ENCODE measurements at places on chromosomes 5 and 9.

- no peak for DNase-seq
Observed at GRCh38 chr9:38036359-38037084, 32.5 kb downstream of the SHB start.

GRCh38 chr9:91681461-91682305, 258.1 kb upstream of the NFIL3 start:
- peak; percentile 71 for DNase-seq

DNA sequence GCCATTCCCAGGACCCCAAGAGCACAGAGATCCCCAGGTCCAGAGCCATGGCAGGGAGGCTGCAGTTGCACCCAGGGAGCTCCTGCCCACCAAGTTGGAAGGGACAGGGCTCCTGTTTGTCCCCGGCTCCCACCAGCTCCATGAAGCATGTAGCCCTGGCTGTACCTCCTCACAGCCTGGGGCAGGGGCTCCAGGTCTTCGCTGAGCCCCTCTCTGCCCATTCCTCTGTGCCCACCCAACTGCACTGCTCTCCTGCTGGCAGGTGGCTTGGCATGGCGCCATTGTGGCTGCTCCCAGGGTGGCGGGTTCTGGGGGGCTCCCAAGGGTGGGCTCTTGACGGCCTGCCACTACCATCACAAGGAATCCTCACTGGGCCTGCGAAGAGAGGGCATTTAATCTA, 197.5 kb upstream of the DAB2 start:
- DNase-seq, result no peak

GRCh38 chr5:57338068-57338867, 144.3 kb downstream of the ACTBL2 start:
- peak; percentile 39 for DNase-seq

DNA sequence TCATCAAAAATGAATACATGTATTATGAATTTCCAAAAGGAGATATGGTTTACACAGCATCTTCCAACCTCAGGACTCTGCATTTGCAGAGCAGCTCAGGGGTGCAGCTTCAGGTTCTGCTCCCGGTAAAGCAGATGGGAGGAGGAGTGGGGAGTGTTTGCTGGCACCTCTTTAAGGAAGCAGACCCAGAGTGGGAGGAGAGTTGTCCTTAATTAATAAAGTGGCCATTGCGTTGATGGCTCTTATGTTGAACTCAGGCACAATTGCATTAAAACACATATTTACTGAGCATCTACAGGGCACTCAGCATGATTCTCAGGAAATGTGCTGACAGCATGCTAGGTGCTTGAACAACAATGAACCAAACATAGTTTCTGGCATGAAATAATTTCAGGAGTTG, 121.0 kb downstream of the PDZD2 start:
- DNase-seq, result no peak
